ENCODE measurements at places on chromosomes 4 and X. TPM values are rescaled to one million over a fixed set of nuclear protein-coding genes. Genes with fewer than 3 reads are reported as not detected.

TKTL1 gene
- total RNA-seq: 2.2 TPM

- no peak for DNase-seq
Measured at GRCh38 chr4:167339781-167340180, 105.5 kb upstream of the SPOCK3 start.

DNA sequence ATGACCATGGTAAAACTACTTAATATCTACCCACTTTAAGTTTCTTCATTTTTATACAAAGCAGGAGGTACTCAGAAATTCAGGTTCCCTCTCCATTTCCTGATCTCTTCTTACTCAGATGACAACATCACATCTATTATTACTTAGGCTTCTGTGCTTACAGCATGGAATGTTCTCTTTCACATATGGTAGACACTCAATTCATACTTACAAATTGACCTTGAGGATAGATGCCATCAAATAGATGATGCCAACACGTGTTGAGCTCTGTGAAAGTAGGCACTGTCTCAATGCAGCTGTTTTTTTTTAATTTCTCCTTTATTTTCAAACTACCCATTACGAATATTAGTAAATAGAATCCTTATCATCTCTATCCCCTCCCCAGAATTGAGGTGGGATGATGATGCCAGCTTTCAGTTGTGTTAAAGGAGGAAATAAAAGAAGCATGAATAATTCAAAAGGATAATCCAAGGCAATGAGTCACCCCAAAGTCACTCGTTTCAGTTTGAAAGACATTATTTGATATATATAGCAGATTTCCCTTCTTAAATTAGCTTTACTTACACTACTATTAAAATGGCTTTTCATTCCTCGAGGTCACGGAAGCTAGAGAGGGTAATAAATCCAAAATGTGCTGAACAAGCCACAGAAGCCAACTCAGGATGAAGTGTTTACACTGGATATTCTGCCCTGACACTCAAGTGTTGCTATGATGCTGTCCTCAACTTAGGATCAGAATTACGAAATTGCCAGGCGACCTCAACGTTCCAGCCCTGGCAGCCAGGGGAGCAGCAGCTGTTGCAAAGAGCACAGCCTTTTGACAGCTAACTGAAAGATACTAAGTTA, 124.2 kb upstream of the EOLA2 start:
- no peak for DNase-seq

ZFYVE28 gene
- 15.9 TPM for total RNA-seq

DNA sequence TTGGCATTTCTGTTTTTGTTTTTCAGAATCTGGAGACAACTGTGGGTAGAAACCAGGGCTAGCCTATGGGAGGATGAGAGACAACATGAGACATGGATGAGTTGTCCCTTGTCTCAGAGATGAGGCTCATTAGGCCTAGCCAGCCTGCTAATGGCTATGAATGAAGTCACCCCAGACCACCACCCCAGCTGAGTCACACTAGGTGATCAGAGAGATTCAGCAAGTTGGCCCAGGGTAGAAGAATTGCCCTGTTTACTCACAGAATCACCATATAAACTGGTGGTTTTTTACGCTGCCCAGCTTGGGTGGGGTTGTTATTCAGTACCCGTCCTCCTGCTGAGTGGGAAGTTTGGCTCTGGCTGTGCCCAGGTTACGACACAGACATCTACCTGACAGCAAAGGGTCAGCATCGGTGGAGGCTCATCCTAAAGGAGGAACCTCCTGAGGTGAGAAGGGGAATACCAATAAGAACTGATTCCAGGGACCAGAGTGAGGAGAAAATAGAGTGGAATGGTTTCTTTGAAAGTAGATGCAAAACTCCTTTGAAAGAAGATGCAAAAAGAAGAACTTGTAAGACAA, 17.2 kb upstream of the ARSJ start:
- no peak for DNase-seq

ZC4H2 gene
- 20.6 TPM for total RNA-seq

GRCh38 chrX:11543249-11543648, 122.5 kb downstream of the ARHGAP6 start:
- DNase-seq: no peak

MAGEA9B gene
- total RNA-seq: not detected

DNA sequence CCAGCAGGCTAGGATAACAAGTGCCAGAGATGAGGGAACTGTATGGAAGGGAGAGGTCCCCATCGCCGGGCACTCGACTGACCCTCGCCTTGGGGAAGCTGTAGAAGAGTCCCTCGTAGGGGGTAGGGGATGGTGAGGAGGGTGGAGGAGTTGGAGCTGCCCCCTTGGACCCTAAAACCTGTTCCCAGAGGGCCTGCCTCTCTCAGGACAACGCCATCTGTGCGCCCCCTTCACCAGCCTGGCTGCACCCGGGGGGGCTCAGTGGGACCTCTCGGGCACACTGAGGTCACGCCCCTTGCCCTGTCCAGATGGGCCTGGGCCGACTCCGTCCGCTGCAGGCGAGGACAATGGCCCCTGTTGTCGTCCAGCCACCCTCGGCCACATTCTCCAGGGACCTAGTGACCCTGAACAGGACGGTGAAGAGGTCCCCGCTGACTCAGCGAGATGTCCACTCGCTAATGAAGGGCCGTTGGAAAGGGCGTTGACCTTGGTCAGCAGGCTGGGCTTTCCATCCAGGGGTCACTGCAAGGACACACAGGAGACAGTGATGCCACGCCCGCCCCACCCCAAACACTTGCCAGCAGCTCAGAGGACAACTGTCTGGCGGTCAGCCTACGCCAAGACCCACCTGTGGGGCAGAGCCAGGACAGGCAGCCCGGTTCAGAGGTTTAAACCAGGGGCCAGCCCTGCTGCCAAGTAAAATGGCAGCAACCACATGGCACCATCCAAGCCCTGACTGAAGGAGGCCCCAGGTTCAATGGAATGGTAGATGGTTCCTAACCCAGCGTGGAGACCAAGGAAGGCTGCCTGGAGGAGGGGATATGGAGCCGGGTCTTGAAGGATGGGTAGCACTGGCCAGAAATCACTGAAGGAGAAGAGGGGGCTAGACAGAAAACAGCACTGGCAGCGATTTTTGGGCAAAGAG, 51.2 kb downstream of the HMX1 start:
- DNase-seq: no peak

GRCh38 chrX:146186540-146186939, 368.9 kb downstream of the SLITRK2 start:
- no peak for DNase-seq

SMR3B gene
- not detected for total RNA-seq

MAGEA6 gene
- total RNA-seq: not detected

DNA sequence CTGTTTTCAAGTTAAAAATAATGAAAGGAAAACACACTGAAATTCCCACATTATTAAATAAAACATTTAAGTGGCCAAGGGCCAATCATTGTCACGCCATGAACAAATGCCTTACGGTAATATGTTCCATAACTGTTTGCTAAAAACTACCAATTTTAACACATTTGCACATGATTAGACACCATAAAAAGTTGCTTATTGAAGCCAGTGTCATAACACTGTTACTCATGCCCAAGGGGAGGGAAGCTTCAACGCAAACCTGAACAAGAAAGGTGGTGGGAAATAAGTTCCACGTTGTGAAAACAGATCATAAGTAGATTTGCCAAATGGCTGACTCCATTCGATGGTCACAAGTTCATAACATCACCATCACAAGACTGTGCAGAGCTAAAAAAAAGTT, 739.3 kb upstream of the FAM241A start:
- no peak for DNase-seq

- no peak for DNase-seq
Measured at GRCh38 chr4:93342738-93343137, 485.8 kb upstream of the ATOH1 start.
